ENCODE measurements at places on chromosomes 11 and 22. TPM values are rescaled to one million over a fixed set of nuclear protein-coding genes. Genes with fewer than 3 reads are reported as not detected.

The ACTN3 gene
- 0.32 TPM for total RNA-seq

The LPXN gene
- 113 TPM for total RNA-seq

The MMP27 gene
- total RNA-seq = not detected

The OR2AT4 gene
- total RNA-seq = not detected

The FADS3 gene
- total RNA-seq = 14.7 TPM

The OR2AG2 gene
- total RNA-seq = 0.19 TPM

The HTR3B gene
- not detected for total RNA-seq

The FGF19 gene
- total RNA-seq = 0.10 TPM

The OR5A1 gene
- total RNA-seq = not detected

The IGLL1 gene
- total RNA-seq = not detected

The DDX17 gene
- total RNA-seq = 431 TPM

The PGA5 gene
- not detected for total RNA-seq

- no peak for DNase-seq
These were observed 16.5 kb downstream of the CCND1 start for GRCh38 chr11:69657456-69657910.

GRCh38 chr11:85947431-85948272 is 92.5 kb downstream of the CCDC83 start:
- peak; percentile 62 for DNase-seq

- DNase-seq = no peak
These were observed 868 bp upstream of the SYCE3 start for GRCh38 chr22:50563413-50564160.

DNA sequence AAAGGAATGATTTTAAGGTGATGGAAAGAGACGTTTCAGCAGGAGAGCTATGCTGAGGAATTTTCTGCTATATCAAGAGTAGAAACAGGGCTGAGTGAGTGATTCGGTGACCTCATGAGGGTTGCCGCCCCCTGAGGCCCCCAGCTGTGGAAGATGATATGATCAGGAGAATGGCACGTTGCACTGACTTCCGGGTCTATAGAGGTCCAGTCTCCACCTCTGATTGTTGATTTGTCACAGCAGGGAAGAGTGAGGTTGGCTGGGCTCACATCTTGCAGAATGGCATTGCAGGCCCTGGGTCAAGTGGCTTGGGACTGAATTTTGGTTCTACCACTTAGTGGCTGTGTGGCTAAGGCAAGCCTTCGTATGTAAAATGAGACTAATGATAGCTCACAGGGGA is 205.1 kb downstream of the SNX19 start:
- DNase-seq = no peak

GRCh38 chr11:16977136-16977993 is 36.8 kb downstream of the PLEKHA7 start:
- no peak for DNase-seq

DNA sequence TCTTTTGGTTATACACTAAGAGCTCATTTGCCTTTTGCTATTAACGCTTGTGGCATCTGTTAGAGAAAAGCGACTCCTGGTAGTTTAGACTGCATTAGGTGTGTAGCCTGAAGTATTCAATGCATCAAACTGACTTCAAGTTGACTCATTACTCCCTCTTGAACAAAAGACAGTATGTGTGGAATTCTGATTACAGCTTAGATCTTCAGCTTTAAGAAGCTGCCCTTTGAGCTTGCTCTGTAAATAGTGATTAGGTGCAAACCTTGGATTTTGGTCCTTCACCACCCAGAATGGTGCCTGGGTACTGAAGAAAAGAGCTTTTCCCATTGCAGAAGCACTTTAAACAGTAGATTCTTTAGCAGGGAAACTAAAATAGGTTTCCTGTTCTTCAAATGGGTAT is 62.1 kb downstream of the FAT3 start:
- no peak for DNase-seq

GRCh38 chr11:117221775-117222517 is 9.9 kb downstream of the PCSK7 start:
- DNase-seq = no peak

DNA sequence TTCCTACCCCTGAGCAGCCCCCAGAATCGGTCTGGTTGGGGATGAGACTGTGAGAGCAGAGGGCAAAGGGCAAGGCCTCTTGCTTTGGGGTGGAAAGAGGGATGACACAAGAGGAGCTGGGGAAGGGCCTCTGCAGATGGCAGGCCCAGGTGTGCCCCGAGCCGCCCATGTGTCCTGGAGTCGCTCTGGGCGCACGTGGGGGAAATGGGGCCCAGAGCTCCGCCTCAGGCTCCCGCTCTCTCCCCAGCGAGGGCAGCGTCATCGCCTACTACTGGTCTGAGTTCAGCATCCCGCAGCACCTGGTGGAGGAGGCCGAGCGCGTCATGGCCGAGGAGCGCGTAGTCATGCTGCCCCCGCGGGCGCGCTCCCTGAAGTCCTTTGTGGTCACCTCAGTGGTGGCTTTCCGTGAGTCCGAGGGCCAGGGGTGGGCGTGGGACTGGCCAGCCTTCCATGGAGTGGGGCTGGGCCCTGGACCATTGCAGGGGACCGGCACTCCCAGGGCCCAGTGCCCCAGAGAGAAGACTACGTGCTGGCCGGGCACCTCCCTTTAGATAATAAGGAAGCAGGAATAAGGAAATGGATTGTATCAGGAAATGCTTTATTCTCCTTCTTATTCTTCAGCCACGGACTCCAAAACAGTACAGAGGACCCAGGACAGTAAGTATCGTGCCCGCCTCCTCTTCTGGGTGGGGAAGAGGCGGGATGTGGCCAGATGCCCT is 30.1 kb downstream of the ST14 start:
- DNase-seq = no peak

GRCh38 chr11:88629496-88629895 is 292.0 kb upstream of the CTSC start:
- no peak for DNase-seq

- no peak for DNase-seq
These were observed 12.3 kb downstream of the ZBED5 start for GRCh38 chr11:10845589-10845988.

GRCh38 chr11:22786475-22786874 is 43.1 kb downstream of the SVIP start:
- DNase-seq = no peak

GRCh38 chr22:30941363-30941740 is 27.2 kb downstream of the MORC2 start:
- no peak for DNase-seq

- DNase-seq = no peak
These were observed 41.2 kb downstream of the COPB1 start for GRCh38 chr11:14458377-14458776.

DNA sequence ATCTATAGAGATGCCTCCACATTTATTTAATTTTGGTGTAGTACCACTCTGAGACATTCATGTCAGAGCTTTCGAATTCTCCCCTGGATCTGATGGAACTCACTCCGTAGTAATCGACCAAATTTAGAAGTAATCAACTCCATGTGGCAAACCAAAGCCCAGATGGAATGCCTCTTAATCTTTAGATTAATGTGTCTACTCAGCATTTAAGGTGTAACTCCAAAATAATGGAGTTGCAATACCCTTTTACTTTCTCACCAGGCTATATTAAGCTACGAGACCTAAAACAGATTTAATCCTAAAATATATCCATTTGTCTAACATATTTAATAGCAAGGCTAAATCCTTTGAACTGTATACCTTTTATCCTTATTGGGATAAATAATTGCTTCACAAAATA is 473.3 kb downstream of the CNTN5 start:
- DNase-seq = no peak

DNA sequence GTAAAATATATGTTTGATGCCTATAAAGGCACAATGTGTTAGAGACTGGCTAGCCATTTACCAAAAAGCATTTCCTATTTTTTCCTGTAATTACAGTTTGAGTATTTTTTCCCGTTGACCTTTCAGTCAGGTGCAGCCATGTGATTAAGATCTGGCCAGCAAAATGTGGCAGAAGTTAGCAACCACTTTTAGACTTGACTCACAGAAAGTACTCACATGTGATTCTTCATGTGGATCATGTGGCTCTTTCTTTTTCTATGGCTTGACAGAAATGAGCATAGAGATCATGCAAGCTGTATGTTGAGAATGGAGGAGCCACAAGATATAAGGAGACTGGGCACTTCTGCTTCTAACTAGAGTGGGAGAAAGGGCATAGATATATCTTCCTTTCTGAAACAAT is 27.3 kb upstream of the RAB38 start:
- no peak for DNase-seq

DNA sequence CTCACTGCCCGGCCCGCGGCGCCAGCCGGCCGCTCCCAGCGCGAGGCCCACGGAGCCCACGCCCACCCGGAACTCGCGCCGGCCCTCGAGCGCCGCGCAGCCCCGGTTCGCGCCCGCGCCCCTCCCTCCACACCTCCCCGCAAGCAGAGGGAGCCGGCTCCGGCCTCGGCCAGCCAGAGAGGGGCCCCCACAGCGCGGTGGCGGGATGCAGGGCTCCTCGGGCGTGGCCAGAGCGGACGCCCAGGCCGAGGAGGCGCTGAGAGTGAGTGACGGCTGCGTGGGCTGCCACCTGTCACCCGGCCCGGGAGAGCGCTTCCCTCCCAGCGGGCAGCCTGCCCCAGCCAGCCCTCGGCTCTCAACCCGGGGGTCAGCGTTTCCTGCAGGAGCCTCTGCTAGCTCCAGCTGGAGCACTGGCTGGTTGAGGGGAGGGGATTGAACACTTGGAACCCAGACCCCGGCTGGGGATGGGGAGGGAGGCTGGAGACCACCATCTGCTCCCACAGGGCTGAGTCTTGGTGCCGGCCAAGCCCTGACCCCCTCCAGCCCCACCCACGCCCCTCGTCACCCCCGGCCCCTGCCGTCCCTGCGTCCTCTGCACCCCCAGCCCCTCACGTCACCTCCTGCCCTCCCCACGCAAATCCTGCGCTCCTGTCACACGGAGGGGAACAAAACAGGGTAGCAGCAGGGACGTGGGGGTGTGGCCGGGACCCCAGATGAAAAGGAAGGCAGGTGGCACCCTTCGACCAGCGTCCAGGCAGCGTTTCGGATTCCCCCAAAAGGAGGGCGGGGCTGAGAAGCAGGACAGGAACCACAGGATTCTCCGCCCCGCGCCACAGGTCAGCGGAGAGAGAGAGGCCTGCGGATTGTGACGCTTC is 157.0 kb downstream of the BRD1 start:
- peak; percentile 43 for DNase-seq

- DNase-seq = no peak
These were observed 8.4 kb upstream of the IRAG1 start for GRCh38 chr11:10701982-10702381.

- no peak for DNase-seq
These were observed 451.3 kb downstream of the METTL15 start for GRCh38 chr11:28559492-28559891.

- DNase-seq = no peak
These were observed 25.3 kb upstream of the GRAMD4 start for GRCh38 chr22:46594947-46595298.

- no peak for DNase-seq
These were observed 74.2 kb upstream of the ZBED5 start for GRCh38 chr11:10931761-10932670.

GRCh38 chr11:3368199-3368598 is 10.7 kb downstream of the ZNF195 start:
- DNase-seq = no peak

GRCh38 chr11:120956710-120957495 is 67.0 kb upstream of the TBCEL start:
- no peak for DNase-seq

- DNase-seq = no peak
These were observed 19.2 kb upstream of the TMPRSS6 start for GRCh38 chr22:37128555-37129281.

DNA sequence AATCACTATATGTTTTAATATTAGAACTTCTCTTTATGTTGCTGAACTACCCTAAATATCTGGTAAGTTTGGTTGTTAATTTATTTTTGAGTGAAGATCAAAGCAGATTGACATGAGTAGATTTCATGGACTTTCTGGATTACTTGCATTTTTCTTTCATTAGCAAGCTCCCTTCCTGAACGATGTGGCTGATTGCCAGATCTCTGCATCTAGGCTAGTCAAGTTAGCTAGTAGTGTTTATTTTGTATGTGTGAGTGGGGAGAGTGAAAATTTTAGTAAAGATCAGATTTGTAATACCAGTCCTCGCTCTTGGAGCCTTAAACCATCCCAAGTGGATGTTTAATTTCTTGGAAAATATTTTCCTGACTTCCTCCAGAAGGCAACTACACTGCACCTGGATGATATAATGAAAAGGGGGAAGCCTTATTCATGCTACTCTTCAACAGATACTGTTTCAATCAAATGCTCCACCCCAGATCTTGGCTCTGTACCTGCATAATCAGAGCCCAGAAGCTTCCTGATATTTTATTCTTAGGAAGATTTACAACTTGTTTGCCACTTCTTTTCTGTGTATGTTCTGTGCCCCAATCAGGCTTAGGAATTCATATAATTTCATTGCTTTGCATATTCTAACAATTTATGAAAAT is 143.2 kb upstream of the GRIA4 start:
- DNase-seq = no peak

DNA sequence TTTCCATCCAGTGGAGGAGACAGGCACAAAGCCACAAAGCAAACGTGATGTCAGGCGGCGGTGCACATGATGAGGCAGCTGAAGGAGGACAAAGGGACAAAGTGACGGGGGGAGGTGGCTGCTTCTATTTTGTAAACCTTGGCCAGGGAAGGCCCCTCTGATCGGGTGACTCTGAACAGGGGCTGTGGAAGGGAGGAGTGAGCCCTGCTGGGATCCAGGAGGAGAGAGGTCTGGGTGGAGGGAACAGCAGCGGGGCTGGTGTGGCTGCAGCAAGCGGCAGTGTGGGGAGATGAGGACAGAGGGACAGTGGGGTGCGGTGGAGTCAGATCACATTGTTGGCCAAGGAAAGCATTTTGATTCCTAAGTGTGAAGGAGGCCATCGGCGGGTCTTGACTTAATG is 36.7 kb downstream of the SHISAL1 start:
- DNase-seq = no peak

DNA sequence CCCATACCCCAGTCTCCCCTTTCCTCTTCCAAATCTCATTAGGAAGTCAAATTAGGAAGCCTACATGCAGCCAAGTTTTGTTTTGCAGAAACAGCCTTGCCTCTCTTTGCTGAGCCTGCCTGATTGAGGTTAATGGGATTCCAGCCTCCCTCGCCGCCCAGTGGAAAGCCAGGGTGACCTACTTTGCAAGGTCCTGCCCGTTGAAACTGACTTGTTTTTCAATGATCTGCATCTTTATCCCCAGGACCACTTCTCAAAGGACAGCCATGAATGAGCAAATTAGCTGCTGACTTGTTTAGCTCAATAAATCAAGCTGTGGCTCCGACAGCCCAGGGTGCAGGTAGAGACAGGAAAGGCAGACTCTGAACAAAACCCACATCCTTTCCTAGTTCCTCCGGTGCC is 110.4 kb downstream of the RRAS2 start:
- DNase-seq = no peak

DNA sequence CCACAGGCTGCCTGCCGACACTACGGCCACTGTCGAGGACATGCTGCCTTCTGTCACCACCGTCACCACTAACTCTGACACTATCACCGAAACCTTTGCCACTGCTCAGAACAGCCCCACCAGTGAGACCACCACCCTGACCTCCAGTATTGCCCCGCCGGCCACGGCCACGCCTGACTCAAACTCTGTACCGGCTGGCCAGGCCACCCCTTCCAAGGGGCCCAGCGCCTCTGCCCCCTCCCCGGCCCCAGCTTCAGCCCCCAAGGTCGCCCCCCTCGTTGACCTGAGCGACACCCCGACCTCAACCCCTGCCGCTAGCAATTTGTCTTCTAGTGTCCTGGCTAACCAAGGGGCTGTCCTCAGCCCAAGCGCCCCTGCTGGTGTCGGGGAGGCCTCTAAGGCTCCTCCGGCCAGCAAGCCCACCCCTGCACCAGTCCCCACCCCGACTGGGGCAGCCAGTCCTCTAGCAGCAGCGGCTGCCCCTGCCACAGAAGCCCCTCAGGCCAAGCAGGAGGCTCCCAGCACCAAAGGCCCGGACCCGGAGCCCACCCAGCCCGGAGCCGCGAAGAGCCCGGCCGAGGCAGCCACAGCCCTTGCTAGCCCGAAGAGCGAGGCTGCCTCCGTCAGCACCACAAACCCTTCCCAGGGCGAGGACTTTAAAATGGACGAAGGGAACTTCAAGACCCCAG is 41.3 kb upstream of the TTC12 start:
- no peak for DNase-seq

All from activated T-cell treated with anti-CD3 and anti-CD28 coated beads, Interleukin-2, amount 50 U/mL, for 72 hours (primary cell).